Fibroblast of villous mesenchyme (primary cell): ENCODE measurements at places on chromosomes 1 and 21. TPM values are rescaled to one million over a fixed set of nuclear protein-coding genes. Genes with fewer than 3 reads are reported as not detected.
A peak's percentile ranks its signal among the peaks of the same experiment; 100 is the strongest.

The SLC44A5 gene
- under 0.01 TPM in 2 replicates for total RNA-seq

The BARHL2 gene
- total RNA-seq: not detected in 2 replicates

GRCh38 chr1:184626076-184627006 lies 128.3 kb downstream of the EDEM3 start:
- no peak for DNase-seq

DNA sequence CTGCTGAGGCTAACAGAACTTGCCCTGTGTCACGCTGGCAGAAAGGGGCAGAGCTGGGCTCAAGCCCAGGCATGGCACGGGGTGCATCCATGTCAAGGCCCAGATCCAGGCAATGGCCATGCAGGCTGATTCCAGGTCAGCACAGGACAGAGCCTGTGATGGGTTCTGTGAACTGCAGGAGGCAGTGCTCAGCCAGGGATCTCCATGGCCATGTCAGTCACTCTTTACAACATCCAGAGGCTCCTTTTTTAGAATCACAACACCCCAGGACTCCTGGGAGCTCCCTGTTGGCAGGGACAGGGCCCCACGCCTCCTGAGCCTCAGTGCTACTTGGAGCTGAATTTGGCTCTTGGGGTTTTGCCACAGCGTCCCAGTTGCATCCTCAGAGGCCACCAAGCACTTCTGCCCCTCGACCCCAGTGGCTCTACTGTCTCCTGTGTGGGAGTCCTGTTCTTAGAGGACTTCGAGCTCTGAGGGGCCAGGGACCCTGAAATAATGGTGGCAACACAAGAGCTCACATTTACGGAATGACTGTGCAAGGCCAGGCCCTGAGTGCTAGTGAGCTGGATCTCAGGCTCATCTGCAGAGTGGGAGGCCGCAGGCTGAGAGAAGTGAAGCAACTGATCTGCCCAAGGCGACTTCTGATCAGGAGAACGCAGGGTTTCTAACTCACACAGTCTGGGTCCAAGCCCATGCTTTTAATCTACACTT lies 211.5 kb downstream of the TRABD2B start:
- DNase-seq: no peak

DNA sequence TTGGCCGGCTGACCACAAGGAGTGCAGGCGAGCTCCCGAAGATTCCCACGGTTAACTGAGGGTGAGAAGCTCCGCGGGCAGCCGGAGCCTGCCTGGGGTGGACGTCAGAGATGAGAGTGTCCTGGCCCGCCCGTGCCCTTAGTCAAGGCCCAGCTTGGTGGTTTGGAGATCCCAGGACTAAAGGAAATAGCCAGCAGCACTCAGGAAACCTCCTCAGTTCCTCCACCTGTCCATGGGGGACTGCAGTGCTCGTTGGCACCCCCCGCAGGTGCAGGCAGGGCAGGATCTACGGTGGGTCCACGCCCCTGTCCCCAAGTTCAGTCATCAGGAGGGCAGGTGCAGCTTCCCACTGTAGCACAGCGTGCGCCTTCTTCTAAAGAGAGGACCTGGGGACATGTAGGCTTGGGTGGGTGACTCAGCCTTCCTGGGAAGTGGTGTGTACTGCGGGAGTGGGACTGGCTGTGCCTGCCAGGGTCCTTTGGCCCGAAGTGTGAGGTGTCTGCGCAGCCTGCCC lies 32.5 kb downstream of the SLX9 start:
- no peak for DNase-seq

GRCh38 chr1:232636799-232637198 lies 6.9 kb upstream of the SIPA1L2 start:
- DNase-seq: no peak

- peak; percentile 14 for DNase-seq
Observed at GRCh38 chr1:121546830-121547591, 362.2 kb downstream of the SRGAP2C start.
